Activated naive CD4-positive, alpha-beta T cell treated with Interleukin-2 at 50 U/mL for 16 hours (primary cell): ENCODE measurements at places on chromosomes 13 and 19.

DNA sequence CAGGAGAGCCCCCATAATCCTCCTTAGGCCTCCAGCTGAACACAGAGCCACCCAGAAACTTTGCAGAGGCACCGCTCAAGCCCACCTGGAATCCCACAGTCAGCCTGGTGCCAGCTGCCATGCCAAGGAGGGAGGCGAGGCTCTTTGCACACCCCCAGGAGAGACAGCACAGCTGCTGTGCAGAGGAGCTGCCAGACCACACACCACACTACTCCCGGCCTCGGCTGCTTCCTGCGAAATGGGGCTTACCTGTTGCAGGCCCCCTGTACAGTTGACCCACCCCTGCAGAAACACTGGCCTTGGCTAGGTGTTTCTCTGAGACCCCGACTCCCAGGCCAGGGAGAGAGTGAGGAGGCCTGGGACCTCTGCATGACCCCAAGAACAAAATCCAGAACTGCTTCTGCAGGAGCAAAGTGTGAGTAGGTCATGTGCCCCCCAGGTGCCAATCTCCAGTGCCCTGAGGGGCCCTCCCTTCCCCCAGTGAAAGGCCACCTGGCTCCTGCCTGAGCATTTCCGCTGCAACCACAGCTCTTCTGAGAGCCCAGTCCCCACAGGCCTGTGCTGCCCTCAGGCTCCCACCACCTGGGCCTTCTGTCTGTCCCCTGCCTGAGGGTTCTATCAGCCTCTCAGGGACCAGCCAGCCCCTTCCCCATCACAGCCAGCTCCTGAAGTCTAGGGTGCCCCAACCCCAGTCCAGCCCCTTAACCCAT is 580.4 kb downstream of the UQCRFS1 start:
- no peak for DNase-seq

- no peak for DNase-seq
Observed at GRCh38 chr13:42327725-42328124, 55.8 kb downstream of the AKAP11 start.

GRCh38 chr19:51370230-51370629 is 1.4 kb upstream of the CLDND2 start:
- no peak for DNase-seq

DNA sequence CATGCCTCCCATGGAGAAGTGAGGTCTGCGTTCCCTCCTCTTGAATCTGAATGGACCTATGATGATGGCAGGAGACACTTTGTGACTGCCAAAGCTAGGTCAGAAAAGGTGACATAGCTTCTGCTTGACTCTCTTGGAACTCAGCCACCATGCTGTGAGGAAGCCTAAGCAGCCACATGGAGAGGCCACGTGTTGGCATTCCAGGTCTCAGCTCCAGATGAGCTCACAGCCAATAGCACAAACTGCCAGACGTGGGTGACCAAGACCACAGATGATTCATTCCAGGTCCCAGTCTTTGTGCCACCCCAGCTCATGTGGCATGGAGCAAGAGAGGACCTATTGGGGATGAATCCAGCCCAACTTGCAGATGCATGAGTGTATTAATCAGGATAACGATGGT is 8.7 kb upstream of the GGACT start:
- DNase-seq = no peak

DNA sequence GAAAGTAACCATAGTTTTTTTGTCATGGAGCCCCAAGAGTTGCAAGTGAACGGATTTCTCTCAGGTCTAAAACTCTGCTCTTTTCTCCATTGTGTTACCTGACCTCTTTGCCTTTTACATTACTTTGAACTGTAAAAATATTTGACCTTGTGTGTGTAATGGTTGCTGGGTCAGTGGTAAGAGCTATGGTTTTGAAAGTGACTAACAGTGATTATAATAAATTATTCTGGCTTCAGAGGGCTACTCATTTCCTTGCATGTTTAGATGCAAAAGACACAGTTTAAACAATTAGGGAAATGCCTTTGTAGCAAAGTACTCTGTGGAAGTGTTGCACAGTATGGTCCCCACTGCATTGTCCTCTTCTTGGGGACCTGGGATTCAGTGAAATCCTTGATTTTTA is 29.3 kb upstream of the PSG8 start:
- DNase-seq = no peak

DNA sequence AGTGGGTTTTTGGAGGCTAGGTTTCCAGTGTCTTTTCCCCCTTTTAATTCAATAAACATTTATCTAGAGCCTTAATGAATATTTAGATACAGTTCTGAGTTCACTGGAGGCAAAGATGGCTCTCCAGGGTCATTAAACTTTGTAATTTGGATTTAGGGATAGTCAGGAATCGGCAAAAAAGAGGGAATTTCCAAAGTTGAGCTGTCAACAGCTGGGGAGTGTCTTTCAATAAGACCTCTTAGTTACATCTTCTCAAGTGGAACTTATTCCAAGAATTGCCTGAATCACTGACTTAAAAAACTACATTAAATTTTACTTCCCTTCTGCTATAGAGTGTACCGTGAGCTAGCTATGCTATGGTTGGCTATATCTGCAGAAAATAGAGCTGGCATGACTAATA is 2.0 kb downstream of the LRCH1 start:
- no peak for DNase-seq

DNA sequence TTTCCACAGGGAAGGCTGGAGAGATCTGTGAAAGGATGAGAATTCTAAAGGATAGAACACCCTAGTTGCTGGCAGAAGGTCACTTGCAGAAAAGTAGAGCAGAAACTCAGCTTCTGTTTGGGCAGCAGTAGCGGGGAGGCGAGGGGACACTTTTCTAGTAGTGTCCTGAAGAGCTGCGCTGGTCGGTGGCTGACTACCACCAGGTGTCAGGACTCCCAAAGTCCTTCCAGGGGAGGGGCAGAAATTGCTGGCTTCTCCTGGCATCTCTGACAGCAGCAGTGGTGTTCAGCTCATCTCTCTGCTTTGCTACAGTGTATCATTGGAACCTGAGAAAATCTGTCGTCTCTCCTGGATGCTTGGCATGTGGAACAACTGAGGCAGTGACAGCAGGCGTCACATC is 120.9 kb downstream of the ZDHHC20 start:
- no peak for DNase-seq

GRCh38 chr19:42316223-42317211 is 3.4 kb downstream of the TMEM145 start:
- DNase-seq = no peak

DNA sequence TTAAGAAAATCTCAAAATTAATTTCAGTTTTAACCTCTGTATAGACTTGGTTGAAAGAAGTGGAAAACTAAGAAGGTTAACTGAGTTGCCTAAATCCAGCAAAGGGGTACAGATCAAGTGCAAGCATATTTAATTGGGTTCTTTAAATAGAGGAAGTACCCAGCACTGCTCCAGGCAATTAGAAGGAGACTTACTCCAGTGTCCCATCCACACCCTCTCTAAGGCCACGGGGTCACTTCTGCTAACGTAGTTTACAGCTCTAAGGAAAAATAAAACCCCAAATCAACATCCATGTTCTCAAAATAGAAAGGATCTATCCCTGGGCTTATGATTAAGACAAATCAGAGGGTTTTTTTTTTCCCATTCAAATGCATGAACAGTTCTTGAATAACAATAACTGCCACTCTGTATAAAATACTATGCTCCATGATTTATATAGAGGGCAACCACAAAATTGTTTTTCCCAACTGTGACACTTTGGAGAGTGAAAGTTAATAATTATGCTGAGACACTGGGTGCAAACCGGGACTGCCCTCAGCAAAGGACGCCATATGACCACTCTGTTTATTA is 4.6 kb downstream of the FRY start:
- no peak for DNase-seq

DNA sequence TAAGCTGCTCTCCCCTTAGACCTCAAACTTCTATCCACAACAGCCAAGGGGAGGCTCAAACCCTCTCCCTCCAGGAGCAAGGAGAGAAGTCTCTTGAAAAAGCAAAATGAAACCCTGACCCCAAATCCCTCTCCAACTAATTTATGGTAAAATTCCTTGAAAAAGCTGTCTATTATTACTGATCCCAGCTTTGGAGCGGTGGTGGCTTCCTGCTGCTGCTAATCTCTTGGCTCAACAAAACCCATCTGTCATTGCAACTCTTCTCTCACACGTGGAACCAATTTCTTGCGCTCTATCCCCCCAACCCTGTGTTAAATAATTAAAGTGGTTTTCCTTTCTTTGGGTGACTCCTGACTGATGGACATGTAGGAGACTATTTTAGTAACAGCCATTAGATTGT is 64.1 kb upstream of the OXGR1 start:
- DNase-seq = no peak

DNA sequence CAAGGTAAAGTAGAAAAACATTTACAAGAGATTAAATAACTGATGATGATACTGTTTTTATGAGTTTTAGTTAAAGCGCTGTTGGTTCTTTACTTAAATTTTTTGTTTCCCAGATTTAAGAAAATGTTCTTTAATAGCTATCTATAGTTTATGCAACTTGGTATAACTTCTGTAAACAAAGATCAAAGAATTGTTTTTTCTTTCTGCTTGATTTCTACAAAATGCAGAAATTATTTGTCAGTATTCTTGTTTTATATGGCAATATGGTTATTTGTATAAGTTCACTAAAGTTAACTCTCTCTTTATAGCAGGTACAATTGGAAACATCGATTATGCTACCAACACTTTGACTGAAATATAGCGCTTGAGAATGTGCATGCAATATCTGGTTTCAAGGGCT is 2465.1 kb upstream of the PCDH20 start:
- no peak for DNase-seq

- DNase-seq = no peak
Observed at GRCh38 chr13:93226623-93227279, at the start of gene GPC6. TSS of gene GPC6 (plus strand) at chr13:93226807.

- DNase-seq = no peak
Observed at GRCh38 chr13:101455863-101456262, 3.4 kb downstream of the ITGBL1 start.

GRCh38 chr13:98599502-98600328 is 22.8 kb upstream of the STK24 start:
- no peak for DNase-seq

GRCh38 chr13:72757792-72758535 is 23.7 kb downstream of the DIS3 start:
- DNase-seq = no peak

DNA sequence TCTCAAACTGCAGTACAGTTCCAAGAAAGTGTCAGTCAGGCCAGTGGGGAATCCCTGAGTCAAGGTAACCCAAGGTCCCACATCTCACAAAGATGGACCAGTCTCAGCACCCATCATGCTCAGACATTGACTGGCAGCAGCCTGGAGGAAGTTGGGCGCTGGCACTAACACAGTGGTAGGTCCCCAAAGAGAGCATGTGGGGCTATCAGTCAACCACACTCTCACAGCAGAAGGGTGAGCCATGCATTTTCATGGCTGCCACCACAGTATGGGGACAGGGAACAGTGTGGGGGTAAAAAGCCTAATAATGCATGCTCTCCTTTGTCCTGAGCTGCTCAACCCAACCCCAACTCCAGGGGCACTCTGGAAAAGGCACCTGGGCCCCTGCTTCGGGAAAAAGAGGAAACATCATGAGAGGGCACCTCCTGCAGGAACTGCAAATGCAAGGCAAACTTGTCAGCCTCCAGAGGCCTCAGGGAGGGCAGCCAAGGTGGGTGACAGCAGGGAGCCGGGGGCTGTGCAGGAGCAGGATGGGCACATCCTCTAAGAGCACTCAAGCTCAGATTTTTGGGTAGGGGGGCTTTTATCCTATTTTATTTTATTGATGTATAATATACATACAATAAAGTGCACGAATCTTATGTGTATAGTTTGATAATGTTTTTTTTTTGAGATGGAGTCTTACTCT is 9.5 kb upstream of the PLEKHF1 start:
- DNase-seq = no peak

GRCh38 chr13:20197361-20197834 is 4.7 kb upstream of the GJB2 start:
- no peak for DNase-seq

GRCh38 chr13:98103942-98104880 is 38.7 kb upstream of the FARP1 start:
- no peak for DNase-seq

- no peak for DNase-seq
Observed at GRCh38 chr13:29421118-29421517, 174.4 kb downstream of the SLC7A1 start.

DNA sequence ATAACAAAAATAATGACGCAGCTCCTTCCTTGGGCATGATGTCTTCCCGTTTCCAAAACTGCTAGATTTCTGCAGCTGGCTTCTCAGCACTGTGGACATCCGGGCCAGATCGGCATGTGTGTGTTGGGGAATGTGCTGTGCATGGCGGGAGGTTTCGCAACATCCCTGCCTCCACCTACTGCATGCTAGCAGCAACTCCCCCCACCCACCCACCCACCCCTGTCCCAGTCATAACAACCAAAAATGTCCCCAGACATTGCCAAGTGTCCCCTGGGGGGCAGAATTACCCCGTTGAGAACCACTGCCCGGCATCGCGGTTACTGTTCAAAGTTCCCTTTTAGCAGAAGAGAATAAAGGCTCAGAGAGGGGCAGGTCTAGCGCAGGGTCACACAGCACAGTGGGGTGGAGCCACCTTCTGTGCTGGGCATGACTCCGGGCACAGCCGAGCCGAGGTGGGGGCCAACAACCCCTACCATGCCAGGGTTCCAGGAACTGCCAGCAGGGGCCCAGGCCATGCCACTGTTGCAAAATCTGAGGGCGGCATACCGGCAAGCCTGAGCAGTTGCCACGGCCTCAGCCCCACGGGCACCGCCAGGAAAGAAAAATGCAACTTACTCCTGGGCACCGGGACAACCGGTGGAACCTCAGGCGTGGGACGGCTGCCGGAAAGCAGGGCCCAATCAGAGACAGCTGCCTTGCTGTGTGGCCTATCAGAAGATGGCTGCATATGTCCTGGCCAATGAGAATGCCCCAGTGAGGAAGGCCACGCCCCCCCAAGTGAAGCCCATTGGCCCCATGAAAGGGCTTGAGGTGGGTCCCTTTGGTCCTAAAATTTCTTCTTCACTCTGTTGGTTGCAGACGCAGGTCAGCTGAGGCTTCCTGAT is 22.5 kb upstream of the NFIC start:
- peak; percentile 62 for DNase-seq

- DNase-seq = no peak
Observed at GRCh38 chr13:32632343-32632909, 46.2 kb downstream of the PDS5B start.

- DNase-seq = no peak
Observed at GRCh38 chr13:40141859-40142555, 486.5 kb downstream of the COG6 start.

DNA sequence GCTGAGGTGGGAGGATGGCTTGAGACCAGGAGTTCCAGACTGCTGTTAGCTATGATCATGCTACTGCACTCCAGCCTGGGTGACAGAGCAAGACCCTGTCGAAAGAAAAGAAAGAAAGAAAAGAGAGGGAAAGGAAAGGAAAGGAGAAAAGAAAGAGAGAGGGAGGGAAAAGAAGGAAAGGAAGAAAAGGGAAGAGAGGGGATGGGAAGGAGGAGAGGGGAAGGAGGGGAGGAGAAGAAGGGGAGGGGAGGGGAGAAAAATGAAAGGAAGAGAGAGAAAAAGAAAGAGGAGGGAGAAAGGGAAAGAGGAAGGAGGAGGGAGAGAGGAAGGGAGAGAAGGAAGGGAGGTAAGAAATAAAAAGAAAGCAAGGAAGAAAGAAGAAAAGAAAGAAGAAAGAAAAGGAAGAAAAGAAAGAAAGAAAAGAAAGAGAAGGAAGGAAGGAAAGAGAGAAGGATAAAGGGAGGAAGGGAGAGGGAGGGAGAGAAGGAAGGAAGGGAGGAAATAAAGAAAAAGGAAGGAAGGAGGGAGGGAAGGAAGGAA is 44.1 kb downstream of the INSR start:
- DNase-seq = no peak
